Effector memory CD8-positive, alpha-beta T cell (primary cell): ENCODE measurements at places on chromosomes 12 and 14.

GRCh38 chr14:65339866-65340265 is 72.7 kb upstream of the FUT8 start:
- DNase-seq = no peak

GRCh38 chr12:66003951-66004350 is 126.6 kb downstream of the LLPH start:
- no peak for DNase-seq

DNA sequence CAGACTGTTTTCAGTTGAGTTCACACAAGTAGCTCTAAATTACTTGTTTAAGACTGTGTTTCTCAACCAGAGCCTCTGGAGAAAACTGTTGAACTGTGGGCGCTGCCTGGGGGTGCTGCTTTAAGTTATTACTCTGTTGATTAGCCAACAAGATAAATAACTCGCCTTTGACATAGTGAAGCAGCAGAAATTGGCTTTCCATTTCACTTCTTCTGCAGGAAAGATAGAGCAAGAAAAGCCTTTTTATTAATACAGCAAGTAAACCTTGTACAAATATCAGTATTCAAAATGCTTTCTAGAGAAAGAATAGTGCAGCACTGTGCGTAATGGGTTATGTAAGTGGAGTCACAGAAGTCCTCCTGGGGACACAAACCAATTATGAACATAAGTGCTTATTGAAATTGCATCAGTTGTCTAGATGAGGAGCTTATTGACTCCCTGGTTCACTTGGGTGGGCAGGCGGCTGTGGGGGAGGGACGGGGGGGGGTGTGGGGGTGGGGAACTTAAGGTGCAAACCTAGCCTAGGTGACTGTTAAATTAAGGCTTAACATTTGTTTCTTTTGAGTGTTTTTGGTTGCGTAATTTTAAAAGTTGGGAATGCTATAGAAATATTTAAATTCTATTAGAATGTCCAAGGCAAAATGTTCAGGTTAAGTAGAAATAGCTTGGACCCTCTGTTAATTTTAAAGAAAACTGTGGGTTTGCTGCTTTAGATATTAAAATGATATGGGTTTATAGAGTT is 6.3 kb downstream of the FRS2 start:
- no peak for DNase-seq

DNA sequence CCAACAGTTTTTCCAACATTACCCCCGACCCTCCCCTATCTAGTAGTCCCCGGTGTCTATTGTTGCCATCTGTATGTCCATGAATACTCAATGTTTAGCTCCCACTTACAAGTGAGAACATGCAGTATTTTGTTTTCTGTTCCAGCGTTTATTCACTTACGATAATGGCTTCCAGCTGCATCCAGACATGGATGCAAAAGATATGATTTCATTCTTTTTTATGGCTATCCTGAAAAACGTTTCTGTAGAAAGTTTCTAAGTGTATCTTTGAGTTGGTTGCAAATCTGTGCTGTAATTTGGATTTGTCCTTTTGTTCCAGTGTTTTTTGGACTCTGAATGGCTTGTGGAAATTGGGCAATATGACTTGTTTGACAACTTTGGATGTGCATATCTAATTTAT is 11.7 kb downstream of the SP1 start:
- no peak for DNase-seq

DNA sequence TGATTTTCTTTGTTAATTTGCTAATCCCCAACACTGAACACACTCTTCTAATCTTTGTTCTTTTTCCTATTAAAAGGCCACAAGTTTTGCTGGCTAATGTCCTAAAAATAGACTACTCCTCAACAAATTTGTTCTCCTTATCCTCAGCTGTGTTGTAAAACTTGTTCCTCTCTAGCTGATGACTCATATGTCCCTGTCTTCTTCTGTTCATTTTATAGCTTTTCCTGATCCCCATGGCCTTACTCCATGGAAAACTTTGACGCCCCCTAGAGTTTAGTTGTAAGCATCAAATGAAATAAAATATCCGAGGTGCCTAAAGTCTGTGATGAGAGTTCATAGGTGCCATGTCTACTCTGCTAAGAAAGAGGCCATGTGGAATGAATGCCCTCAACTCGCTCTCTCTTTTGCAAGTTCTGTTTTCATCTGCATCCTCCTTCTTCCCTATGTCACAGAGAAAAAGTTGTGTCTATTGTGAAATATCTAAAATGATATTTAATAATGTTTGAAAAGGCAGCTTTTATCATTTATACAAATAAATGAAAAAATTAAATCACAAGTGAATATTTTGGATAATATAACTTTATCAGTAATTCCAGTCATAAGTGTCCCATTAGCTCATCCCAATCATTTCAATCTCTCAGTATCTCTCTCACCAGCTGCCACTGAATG is 237.9 kb downstream of the IPO8 start:
- DNase-seq = no peak

- DNase-seq = no peak
Observed at GRCh38 chr14:104302794-104303405, 164.5 kb downstream of the KIF26A start.

DNA sequence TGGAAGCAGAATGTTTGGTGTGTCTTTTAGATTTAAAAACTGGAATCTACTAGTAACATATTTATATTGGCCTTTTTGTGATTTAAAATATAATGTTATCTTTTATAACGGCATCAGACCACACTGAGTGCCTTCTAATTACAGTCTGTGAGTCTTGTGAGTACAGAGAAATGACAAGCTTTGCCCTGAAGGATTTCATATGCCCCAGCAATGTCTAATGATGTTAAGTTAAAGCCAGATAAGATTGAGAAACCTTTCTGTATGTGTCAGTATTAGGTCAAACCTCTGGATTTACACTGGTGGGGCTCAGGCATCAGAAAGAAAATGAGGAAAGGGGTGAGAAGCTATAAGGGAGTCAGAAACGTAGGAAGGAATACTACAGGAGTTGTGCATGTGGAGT is 25.2 kb downstream of the PLEKHA5 start:
- DNase-seq = no peak

DNA sequence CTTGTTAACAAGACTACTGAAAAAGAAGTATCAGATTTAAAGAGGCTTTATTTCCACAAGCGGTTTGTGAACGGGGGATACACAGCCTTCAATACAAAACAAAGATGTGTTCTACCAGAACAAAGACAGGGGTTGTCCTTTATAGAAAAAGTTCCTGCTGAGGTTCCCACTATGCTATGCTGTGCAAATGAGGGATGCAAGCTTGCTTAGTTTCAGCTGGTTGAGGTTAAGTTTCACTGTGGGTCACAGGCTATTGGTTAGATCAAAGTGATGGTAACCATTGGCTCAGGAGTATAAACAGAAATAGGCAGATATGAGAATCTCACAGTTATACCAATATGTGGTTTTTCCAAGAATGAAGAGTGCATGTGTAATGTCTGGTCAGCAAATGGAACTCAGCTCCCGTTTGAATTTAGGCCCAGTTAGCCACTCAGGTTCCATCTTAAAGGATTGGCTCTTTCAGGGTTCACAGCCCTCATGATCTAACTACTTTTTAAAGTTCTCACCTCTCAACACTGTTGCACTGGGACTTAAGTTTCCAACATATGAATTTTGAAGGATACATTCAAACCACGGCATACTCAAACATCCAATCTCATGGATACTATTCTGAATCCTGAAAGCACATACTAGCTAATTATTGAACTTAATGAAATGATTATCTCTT is 215.4 kb upstream of the DCN start:
- no peak for DNase-seq

GRCh38 chr12:51591016-51591901 is at the start of gene SCN8A:
Gene SCN8A, plus strand, starts transcription at chr12:51591233. Its CDS starts 71,585 bp downstream, at chr12:51662818.
- DNase-seq = peak; percentile 28

GRCh38 chr12:43551971-43552559 is at the start of gene ADAMTS20:
Gene ADAMTS20, minus strand, starts transcription at chr12:43552203. Its CDS starts 282 bp downstream, at chr12:43551921.
- DNase-seq = no peak

- no peak for DNase-seq
Observed at GRCh38 chr12:54890339-54890738, 36.0 kb downstream of the MUCL1 start.

DNA sequence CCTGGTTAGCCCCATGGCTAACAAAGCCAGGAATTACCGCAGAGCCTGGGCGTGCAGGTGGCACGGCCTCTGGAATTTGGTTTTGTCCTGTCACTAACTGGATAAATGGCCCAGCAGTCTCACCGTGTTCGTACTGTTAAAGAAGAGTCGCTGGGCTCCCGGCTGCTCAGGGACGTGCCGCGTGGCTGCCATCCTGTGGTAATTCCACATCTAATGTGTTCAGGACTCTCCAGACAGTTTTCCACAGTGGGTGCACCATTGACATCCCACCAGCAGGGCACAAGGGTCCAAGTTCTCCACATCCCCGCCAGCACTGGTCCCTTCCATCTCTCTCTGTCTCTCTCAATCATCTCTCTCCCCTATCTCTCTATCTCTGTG is 19.6 kb downstream of the NOC4L start:
- DNase-seq = no peak

GRCh38 chr12:64810831-64811230 is 13.6 kb upstream of the TBC1D30 start:
- no peak for DNase-seq

- DNase-seq = peak; percentile 30
Observed at GRCh38 chr14:96275177-96276112, 19.4 kb downstream of the BDKRB1 start.

DNA sequence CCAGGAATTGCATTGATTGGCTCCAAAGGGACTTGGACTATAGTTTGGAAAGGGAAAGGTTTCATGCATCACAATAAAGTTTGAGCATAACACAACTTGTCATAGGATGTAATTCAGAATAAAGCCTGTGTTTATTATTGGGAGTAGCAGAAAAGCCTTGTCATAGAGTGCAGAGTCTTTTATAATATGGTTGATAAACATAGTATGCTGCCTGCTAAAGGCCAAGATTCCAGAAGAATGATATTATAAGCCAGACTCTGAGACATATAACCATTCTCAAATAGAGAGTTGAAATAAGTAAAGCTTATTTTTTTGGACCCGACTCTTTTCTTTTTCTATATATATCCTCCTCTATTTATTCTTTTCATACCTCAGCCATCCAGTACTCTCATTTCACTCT is 207.3 kb downstream of the LRIG3 start:
- DNase-seq = no peak

- no peak for DNase-seq
Observed at GRCh38 chr14:95862243-95862642, 14.4 kb upstream of the TUNAR start.

- peak; percentile 3 for DNase-seq
Observed at GRCh38 chr12:127381043-127381668, 885.8 kb upstream of the TMEM132C start.

- DNase-seq = no peak
Observed at GRCh38 chr12:22340143-22340542, 5.6 kb upstream of the ST8SIA1 start.

DNA sequence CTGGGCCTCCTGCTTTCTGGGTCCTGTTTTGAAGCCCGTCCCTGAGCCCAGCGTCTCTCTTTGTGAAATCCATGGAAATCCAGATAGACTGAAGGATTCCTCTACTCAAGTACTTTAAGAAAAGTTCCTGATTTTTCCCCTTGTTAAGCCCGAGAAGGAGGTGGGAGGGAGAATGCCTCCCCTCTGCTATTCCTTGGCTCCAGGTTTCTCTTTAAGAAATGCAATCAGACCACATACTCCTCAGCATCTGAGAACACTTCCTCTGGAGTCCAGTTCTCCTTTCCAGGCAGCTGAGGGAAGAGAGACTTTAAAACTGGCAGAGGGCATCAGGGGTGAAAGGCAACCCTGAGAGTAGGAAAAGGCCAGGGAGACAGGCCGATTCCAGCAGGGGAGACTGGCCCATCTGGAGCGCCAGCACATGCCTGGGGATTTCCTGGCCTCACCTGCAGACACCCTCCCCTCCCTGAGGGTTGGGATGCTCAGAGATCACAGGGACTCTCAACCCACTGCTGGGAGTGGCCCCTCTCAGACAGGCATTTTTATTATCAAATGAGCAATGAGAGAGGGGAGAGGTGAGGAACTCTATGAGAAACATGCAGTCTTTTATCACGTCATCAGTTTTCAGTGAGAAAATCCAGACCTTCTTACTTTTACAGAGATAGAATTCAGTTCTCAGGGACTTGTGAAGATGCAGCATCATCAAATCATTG is 2.0 kb upstream of the EMP1 start:
- no peak for DNase-seq

DNA sequence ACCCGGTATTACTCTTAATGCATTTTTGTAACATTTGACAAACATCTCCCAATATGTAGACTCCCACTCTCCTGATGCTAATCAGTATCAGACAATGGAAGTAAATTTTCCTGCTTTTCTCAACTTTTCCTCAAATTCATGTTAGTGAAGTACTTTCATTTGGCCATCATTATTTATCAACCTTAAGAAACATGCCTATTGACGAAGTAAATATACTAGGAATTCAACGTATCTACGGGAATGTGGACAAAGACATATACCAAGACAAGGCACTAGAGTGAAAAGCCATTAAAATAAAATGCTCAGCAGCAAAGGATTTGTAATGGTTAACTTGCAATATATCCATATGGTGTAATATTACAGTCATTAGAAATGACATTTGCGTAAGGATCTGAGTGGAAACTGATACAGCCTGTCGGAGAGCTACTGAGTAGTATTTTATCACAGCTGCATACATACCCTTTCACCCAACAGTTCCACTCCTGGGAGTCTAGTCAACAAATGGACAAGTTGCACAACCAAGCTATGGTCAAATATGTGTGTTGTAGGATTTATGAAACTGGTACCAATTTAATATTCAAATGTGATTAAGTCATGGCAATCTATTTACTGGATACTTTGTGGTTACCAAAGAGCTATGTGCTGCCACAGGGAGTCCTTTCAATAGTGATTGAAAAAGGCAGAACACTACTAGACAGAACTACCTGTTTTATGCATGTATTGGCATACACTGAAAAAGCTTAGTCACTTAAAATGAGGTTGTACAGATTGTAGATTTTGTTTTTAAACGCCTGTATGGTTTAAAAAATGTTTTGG is 26.5 kb downstream of the NUDT4 start:
- DNase-seq = no peak

DNA sequence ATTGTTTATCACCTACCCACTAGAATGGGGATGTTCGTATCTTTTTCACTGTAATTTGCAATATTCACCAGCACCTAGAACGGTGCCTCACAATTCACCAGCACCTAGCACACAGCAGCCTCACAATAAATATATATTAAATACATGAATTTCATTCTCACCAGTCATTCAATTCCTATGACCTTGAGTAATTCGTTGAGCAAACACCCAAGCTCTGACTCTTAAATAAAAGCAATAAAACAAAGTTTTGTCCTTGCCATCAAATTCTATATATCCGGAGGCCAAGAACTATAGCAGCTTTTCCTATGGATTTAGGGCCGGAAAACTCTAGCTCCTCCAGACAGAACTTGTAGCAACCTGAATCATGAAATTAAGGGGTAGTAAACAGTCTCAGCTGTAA is 981 bp downstream of the VTI1B start:
- no peak for DNase-seq
